ENCODE measurements at places on chromosomes 2 and 18. TPM values are rescaled to one million over a fixed set of nuclear protein-coding genes. Genes with fewer than 3 reads are reported as not detected.

The TACR1 gene
- total RNA-seq, result not detected

The TUBA4B gene
- total RNA-seq, result not detected

The BBS5 gene
- total RNA-seq, result 2.6 TPM

The TDRD15 gene
- not detected for total RNA-seq

The ECEL1 gene
- total RNA-seq, result not detected

The IGFBP5 gene
- 0.65 TPM for total RNA-seq

The TEX44 gene
- not detected for total RNA-seq

The CIAO1 gene
- total RNA-seq, result 125 TPM

The ALKAL2 gene
- total RNA-seq, result not detected

The LCT gene
- not detected for total RNA-seq

The STPG4 gene
- 0.29 TPM for total RNA-seq

The NHEJ1 gene
- 19.3 TPM for total RNA-seq

The DPYSL5 gene
- total RNA-seq, result not detected

The STAT4 gene
- 1.4 TPM for total RNA-seq

The DQX1 gene
- under 0.01 TPM for total RNA-seq

The COL5A2 gene
- 107 TPM for total RNA-seq

The ARHGAP15 gene
- not detected for total RNA-seq

The PRKAG3 gene
- total RNA-seq, result not detected

The RAB27B gene
- total RNA-seq, result 0.10 TPM

The CDH19 gene
- not detected for total RNA-seq

The NEU2 gene
- not detected for total RNA-seq

The C1QL2 gene
- total RNA-seq, result not detected

The MEP1B gene
- not detected for total RNA-seq

The NYAP2 gene
- not detected for total RNA-seq

The MYO7B gene
- total RNA-seq, result 0.10 TPM

The KCNK3 gene
- not detected for total RNA-seq

The DSEL gene
- 25.1 TPM for total RNA-seq

The LBX2 gene
- total RNA-seq, result 3.8 TPM

The PLA2R1 gene
- 32.0 TPM for total RNA-seq

The PLEKHB2 gene
- total RNA-seq, result 95.1 TPM

The CCDC141 gene
- total RNA-seq, result 0.10 TPM

The RIT2 gene
- total RNA-seq, result not detected

The RALB gene
- total RNA-seq, result 100 TPM

The LIMS1 gene
- 596 TPM for total RNA-seq

The CAPN13 gene
- total RNA-seq, result not detected
